ENCODE measurements at places on chromosomes 16 and 17.

- DNase-seq = peak; percentile 67
These were observed 414 bp downstream of the DUSP14 start for GRCh38 chr17:37490022-37490587.

DNA sequence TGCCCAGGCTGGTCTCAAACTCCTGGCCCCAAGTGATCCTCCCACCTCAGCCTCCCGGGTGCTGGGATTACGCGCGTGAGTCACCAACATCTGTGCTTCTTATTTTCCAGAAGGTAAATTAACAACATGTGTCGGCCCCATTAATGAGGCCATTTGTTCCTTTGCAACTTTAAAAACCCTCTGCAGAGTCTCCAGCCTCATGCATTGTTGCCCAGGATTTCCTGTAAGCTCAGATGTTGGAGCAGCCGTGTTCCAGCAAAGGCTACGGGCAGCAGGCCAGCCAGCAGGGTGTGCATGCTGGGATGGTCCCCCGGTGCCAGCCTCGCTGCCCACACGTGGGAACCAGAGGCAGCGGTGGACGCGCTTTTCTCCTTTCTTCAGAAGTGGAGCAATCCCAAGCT, 19.1 kb upstream of the HEXD start:
- no peak for DNase-seq

GRCh38 chr16:29694384-29695195, 15.6 kb downstream of the QPRT start:
- no peak for DNase-seq

GRCh38 chr17:8153525-8153956, 1.3 kb upstream of the PER1 start:
- DNase-seq = no peak

DNA sequence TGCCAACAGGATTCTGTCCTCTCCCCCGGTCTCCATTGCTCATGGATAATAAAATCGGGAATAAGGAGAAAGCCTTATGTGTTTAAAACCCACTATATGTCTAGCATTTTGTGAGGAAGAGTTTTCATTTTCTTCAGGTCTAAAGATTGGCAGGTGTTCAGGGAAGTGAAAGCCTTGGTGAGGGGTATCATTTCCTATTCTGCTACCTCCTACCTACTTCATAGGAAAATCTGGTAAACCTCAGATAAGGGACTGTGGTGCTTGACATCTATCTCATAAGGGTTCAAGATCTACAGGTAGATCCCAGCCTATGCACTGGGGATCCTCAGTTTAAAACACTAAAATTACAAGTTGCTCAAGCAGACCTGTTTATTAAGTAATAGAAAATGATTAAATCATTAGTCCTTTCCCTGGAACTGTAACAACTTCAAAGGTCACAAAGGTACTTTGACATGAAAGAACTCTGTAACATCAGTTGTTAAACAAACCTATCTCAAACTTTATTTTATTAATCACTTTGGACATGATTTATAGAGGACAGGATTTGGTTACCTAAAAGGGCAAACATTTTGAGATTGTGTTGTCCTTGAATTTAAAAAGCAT, 6.5 kb downstream of the MOSMO start:
- DNase-seq = no peak

GRCh38 chr17:75848523-75849278, 4.5 kb upstream of the UNC13D start:
- DNase-seq = peak; percentile 82

GRCh38 chr16:52861614-52862022, 191.1 kb downstream of the CHD9NB start:
- no peak for DNase-seq

DNA sequence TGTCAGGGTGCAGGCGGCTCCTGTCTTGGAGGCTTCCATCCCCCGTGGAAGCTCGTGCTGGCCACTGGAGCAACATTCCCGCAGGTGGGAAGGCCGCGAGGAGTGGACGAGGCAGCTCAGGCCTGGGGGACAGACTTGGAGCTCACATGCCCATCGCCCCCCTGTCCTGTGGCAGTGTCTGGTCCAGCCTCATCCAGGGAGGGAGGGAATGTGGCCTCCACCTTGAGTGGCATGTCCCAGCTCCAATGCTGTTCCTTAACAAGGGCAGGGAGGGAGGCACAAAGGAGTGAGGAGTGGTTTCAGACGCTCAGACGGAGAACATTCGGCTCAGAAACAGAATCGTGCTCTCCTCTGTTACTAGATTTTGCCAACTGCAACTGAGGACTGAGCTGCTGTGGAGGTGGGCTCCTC, 159.4 kb upstream of the CHMP6 start:
- DNase-seq = no peak

DNA sequence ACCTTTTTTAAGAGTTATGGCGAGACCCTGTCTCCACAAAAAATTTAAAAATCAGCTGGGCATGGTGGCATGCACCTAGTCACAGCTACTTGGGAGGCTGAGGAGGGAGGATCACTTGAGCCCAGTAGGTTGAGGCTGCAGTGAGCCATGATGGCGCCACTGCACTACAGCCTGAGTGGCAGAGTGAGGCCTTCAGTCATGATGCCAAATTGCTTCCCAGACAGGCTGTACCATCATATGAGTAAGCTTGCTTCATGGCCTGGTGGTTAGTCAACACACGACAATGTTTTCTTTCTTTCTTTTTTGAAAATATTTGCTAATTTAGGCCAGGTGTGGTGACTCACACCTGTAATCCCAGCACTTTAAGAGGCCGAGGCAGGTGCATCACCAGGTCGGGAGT, 12.5 kb downstream of the NTAN1 start:
- no peak for DNase-seq

Measured in activated gamma-delta T cell treated with Interleukin-2 at 50 U/mL for 16 hours (primary cell).